Stimulated activated CD4-positive, alpha-beta T cell treated with anti-CD3 and anti-CD28 coated beads, Interleukin-1b, Interleukin-23, amount 100 ng/mL, for 1 hour (primary cell): ENCODE measurements at places on chromosomes 11 and 22.

- DNase-seq: no peak
Observed at GRCh38 chr22:19057999-19058491, 64.2 kb downstream of the DGCR2 start.

- no peak for DNase-seq
Observed at GRCh38 chr11:69216647-69217051, 60.9 kb downstream of the SMIM38 start.

DNA sequence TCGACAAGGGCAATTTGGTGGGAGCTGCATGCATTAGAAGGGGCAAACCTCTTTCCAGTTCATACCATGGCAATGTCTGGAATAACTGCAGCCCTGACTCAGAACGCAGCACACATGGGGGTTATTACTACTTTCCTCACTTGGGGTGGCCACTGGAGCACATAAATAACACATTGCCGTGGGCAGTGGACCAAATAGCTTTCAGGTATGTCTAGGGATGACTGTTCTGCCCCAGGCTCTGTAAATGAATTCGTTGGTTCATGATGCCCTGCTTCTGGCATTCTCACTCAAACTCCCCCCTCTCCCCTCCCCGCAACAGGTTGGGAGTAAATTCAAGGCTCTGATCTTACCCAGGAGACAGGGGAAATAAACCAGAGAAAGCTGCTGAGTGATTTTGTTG lies 238.0 kb upstream of the PLET1 start:
- no peak for DNase-seq

DNA sequence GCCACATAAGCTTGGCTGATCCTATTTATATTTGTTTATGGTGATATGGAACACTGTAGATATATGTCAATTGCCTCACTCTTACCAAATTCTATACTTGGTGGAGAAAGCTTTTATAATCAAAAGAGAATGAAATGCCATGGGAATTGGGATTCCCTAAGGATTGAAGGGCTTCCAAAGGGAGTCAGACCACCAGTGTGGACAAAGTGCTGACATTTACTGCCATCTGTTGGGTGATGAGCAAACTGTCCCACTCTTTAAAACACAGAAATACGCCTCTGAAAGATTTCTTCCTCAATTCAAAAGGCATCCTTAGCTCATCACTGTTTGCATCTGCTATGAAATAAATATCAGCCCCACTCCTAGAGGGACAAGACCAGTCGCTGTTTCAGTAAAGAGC lies 7.1 kb downstream of the SLC1A2 start:
- DNase-seq: no peak

GRCh38 chr22:42994917-42995562 lies 19.9 kb downstream of the PACSIN2 start:
- no peak for DNase-seq

DNA sequence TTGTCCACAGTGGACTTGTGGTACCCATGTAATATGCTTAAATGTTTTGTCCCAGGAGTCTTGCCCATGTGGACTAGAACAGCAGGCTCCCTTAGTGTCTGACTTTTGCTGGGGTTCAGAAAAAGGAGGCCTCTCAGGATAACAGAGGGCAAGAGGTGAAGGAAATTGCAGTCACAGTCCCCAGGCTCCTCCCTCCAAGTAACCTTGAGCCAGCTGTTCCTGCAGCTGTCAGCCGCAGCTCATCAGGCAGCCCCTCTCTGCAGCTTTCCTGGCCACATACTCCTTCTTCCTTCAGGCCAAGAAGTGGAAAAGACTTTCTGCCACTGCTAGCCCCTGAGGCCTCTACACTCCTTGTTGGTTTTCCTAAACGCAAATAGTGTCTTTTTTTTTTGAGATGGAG lies 6.3 kb upstream of the MYO18B start:
- DNase-seq: no peak

DNA sequence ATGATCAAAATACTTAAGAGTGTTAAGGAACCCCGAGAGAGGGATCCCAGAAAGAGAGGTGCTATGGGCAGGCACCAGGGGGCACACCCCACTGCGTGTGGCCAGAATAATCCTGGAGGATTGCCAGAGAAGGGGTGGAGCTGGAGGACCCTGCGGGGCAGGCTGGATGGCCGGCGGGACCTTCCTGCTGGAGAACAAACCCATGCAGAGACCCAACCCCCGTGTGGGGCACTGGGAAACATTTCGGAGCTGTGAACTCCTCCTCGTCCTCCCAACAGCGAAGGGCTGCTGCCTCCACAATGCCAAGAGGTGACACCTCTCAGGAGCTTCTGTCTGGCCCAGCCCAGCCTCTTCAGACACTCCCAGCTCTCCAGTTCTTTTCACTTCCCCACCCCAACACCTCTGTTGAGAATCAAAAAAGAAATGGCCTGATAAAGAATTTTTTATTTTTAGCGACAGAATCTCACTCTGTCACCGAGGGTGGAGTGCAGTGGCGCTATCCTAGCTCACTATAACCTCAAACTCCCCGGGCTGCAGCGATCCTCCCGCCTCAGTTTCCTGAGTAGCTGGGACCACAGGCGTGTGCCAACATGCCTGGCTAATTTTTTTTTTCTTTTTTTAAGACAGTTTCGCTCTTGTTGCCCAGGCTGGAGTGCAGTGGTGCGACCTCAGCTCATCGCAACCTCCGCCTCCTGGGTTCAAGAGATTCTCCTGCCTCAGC lies 25.6 kb downstream of the RHOD start:
- no peak for DNase-seq

- no peak for DNase-seq
Observed at GRCh38 chr22:29129808-29130140, 56.9 kb downstream of the KREMEN1 start.

DNA sequence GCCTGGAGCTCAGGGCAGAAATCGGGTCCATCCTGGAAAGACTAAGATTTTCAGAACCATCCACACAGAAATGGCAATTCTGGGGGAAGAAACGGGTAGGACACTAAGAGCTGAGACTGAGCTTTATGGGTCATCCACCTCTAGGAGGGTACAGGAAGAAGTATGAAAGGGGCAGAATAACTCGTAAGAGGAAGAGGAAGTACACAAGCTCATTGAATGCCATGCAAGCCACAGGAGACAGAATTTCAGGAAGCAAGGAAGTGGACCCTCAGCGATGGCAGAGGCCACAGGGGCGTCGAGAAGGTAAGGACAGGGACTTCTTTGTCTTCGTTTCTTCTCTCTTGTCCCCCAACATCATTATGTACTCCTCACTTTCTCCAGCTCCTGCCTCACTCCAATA lies 169.6 kb downstream of the MAML2 start:
- no peak for DNase-seq

DNA sequence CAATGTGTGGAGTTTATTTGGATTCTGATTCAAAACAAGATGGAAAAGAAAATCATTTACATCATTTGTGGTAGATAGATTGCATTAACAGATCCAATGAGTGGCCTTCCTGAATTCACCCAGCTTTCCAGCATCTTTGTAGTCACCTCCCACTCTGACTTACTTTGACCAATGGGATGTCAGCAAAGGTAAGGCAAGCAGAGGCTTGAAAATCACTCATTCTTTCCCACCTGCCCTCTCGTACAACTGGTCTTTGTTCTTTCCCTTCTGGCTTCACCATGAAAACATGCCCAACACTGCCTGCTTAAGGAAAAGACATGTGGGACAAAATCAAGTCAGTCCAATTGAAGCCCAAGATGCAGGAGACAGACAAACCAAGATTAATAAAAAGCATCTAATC lies 202.1 kb downstream of the TTC28 start:
- no peak for DNase-seq

DNA sequence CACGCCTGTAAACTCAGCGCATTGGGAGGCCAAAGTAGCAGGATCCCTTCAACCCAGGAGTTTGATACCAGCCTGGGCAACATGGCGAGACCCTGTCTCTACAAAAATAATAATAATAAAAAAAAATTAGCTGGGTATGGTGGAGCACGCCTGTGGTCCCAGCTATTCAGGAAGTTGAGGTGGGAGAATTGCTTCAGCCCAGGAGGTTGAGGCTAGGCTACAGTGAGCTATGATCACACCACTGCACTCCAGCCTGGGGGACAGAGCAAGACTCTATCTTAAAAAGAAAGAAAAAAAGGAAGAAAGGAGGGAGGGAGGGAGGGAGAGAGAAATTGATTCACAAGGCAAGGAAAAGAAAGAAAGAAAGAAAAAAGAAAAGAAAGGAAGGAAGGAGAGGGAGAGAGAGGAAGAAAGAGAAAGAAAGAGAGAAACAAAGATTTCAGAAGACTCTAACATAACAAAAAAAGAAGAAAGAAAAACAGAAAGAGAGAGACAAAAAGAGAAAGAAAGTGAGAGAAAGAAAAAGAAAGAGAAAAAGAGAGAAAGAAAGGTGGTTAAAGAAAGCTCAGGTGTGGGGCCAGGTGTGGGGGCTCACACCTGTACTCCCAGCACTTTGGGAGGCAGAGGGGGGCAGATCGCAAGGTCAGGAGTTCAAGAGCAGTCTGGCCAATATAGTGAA lies 37.3 kb upstream of the MYH9 start:
- DNase-seq: no peak

DNA sequence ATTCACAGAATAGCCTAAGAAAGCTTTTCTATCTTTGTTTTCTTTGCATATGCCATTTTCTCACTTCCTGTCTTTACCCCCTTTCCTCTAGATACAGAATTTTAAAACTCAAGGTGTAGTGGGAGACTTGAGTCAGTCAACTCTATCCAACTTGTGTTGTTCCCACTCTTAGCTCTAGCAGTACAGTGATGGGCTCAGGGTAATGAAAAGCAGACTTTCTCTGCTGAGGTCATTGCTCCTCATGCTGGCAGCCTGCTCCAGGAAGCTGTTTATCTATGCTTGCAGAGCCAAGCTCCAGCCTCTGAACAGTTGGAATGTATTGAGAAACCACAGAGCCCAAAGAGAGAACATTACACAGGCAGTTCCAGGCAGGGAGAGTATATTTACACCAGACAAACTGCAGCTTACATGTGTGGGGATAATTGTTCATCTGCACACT lies 68.1 kb downstream of the CSTPP1 start:
- DNase-seq: no peak

- DNase-seq: no peak
Observed at GRCh38 chr11:132445859-132446291, 1075.5 kb downstream of the NTM start.

DNA sequence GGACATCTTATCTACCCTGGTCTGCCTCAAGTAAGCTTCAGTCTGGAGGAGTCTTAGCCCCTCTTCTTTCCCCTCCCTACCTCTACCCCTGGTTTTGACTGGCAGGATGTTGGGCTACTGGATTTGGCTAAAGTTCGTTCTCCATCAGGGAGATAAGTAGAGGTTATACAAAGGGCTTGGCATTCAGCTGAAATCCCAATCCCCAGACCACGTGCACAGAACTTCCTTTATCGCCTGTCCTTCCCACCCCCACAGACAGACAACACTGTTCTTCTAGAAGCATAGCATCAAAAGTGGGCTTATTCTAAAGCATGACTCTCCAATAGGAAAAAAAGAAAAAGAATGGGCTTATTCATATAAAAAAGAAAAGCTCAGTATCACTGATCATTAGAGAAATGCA lies 7.8 kb downstream of the PRG3 start:
- DNase-seq: no peak

GRCh38 chr11:100806296-100806695 lies 119.2 kb downstream of the ARHGAP42 start:
- no peak for DNase-seq

GRCh38 chr11:134973801-134974200 lies 561.8 kb upstream of the B3GAT1 start:
- DNase-seq: no peak

DNA sequence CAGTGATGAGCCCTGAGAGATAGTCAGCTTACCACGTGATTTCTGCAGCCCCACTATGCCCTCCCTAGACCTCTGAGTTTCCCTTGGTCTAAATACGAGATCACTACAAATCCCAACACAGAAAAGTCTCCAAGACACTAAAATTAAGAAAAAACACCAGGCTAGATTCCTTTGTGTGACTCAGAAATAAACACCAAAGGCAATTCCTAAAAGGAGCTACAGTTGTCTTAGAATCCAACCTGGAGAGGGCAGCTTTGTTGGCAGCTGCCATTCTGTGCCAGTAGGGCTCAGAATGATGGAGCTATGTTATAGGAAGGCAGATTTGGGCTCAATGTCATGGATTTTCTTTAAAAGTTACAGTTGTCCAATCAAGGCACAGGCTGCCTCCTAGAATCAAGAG lies 37.1 kb upstream of the HMGXB4 start:
- DNase-seq: no peak

- DNase-seq: no peak
Observed at GRCh38 chr11:75323609-75324008, 27.9 kb downstream of the ARRB1 start.

GRCh38 chr11:14029440-14029839 lies 66.9 kb downstream of the SPON1 start:
- no peak for DNase-seq

GRCh38 chr11:9838961-9839360 lies 175.1 kb downstream of the SWAP70 start:
- DNase-seq: no peak

- DNase-seq: no peak
Observed at GRCh38 chr11:35003186-35003585, 86.8 kb downstream of the PDHX start.

DNA sequence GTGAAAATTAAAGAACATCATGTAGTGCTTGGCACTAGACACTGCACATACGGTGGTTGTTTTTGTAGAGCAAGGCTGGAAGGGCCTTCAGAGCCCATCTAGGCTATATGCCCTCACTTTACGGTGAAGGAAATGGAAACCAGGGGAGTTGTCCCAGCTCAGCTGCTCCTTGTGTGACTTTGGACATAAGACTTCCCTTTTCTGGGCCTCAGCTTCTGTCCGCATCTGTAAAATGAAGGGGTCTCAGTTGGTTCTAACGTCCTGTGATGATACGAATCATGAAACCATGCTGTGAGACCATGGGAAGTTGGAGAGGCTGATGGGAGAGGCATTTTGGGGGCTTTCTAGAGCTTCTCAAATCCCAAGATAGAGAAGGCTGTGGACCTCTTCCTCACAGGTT lies 4.7 kb downstream of the KCNE3 start:
- DNase-seq: no peak

DNA sequence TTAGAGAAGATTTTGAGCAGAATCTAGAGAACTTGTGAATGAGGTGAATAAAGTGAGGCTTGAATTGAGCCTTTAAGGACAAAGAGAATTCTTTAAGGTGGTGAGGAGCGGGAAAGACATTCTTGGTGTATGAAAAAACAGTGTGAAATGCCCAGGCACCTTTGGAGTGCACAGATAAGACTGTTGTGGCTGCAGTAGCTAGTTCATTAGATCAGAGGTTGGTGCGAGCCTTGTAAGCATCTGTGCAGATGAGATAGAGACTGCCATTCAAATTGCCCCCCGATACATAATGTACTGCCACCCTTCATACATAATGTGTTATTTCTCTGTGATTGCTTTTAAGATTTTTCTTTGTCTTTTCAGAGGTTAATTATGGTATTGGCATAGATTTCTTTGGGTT lies 31.3 kb downstream of the ATXN10 start:
- no peak for DNase-seq
